ENCODE measurements at places on chromosomes 16 and 17.

DNA sequence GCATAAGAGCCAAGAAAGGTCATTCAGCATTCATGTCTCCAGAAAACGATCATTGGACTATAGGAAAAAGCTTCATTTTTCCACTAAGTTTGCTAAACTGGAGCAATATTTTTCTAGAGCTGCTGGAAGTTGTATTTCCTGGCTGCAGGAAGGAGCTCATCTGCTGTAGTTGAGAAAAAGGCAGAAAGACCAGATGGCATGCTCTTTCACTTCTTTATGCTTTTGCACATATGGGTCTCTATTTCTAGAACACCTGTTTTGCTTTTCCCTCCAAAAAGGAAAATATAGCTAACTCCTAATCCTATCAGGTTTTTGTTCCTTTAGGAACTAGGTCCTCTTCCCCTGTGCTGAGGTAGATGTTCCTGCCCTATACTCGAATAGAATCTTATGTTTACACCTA, 61.9 kb upstream of the HLF start:
- DNase-seq: no peak

- DNase-seq: no peak
Observed at GRCh38 chr17:7882068-7882467, 6.5 kb upstream of the CHD3 start.

DNA sequence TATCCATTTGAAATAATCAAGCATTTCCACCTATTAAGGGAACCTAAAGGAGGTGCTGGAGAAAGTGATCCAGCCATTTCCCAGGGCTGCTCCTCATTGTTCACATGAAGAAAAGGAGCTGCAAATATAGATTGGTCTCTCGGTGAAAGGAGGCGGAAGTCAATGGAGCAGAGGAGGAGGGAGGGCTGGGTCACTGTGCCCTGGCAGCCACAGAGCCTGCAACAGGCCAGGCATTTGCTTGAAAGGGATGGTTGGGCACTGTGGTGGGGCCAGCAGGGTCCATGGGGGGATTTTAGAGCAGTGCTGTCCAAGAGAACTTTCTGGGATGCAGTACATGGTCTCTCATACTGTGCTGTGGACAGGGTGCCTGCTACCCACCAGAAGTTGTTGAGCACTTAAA, 173.2 kb downstream of the CYLD start:
- no peak for DNase-seq

GRCh38 chr17:48681609-48682008, 40.7 kb downstream of the PRAC1 start:
- no peak for DNase-seq

GRCh38 chr17:49783071-49783715, 5.3 kb upstream of the KAT7 start:
- DNase-seq: no peak

- DNase-seq: no peak
Observed at GRCh38 chr16:1310832-1311200, 1.4 kb downstream of the UBE2I start.

DNA sequence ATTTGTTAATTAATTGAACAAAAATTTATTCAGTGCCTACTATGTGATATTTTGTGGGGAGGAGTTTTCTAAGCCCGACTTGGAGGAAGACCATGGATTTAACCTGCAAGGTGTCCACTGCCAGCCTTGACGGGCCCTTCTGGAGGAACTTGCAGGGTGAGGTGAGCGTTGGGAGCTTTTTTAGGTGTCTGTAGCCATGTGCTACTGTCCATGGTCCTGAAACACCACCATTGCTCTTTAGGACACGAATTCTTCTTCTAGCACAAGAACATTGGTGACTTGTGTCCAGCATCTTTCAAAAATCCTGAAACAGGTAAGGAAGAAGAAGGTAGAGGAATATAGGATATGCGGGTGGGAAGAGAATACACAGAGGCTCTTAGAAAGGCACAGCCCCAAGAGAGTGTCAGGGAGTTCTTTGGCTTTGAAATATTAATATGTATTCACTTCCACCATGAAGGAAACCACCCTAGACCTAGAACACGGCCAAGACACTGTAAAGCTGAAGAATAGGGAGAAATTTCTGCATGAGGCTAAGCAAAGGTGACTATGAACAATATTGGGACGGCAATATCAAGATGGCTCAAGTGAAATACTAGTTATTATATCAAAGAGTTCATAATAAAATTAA, 27.9 kb upstream of the OR4D1 start:
- DNase-seq: peak; percentile 9

DNA sequence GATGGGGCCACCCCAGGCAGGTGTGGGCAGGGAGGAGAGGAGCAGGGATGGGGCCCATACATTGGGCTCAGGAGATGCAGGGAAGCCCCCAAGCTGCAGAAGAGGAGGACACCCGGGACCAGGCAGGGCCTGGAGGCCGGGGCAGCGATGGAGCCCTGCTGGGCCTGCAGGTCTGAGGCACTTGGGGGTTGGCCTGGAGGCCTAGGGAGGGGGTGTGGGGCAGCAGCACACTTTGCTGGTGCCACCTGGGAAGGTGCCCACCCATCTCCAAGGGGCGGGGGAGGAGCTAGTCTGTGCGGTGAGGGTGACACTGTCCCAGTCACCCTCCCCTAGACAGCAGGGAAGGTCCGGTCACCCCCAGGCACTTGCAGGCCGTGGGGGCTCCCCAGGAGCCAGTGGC, 6.4 kb upstream of the CCDC57 start:
- DNase-seq: no peak

DNA sequence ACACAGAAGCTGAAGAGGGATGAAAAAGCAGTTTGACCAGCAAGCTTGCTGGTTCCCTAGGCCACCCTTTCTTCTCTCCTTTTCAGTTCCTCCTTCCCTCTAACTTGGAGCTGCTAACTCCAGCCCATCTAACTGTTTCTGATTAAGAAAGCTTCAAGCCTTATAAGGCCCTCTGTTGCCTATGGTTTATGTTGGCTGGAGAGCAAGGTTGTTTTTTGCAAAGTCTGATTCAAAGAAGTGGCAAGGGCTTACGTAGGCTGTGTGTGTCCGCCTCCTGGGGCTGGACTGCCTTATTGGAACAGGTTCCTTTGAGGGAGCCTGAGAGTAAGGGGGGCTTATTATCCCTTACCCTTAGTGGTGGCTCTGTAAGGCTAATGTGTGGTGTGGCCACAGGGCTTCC, 7.1 kb downstream of the AKAP1 start:
- no peak for DNase-seq

GRCh38 chr17:9959377-9959981, 54.4 kb upstream of the RCVRN start:
- DNase-seq: no peak

Data from stimulated activated CD8-positive, alpha-beta memory T cell treated with anti-CD3 and anti-CD28 coated beads, Interleukin-7, amount 100 ng/mL, for 24 hours (primary cell).